ENCODE measurements at places on chromosomes 7 and 10.
A peak's percentile ranks its signal among the peaks of the same experiment; 100 is the strongest.

- no peak for DNase-seq
Measured at GRCh38 chr7:44891791-44892190, 6.5 kb upstream of the PURB start.

- no peak for DNase-seq
Measured at GRCh38 chr7:70352088-70352487, 753.8 kb downstream of the AUTS2 start.

GRCh38 chr10:81953420-81953819, 78.4 kb downstream of the NRG3 start:
- DNase-seq, result no peak

- peak; percentile 54 for DNase-seq
Measured at GRCh38 chr7:158587162-158588084, at the start of gene PTPRN2. PTPRN2 (minus strand) TSS chr7:158587823.

DNA sequence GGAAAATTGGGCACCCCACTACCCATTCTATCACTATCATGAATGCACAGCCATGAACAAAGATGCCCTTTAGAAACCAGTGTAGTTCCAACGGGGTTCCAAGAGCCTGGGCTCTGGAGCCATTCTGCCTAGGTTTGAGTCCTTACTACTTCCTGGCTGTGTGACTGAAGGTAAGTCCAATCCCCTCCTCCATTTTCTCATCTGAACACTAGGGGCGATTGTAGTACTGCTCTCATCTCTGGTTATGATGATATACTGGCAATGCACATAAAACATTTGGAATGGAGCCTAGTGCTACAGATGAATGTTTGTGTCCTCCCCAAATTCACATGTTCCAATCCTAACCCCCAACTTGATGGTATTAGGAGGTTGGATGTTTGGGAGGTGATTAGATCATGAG, 28.1 kb upstream of the CDH23 start:
- no peak for DNase-seq

GRCh38 chr7:44391171-44391570, 65.8 kb upstream of the CAMK2B start:
- no peak for DNase-seq

DNA sequence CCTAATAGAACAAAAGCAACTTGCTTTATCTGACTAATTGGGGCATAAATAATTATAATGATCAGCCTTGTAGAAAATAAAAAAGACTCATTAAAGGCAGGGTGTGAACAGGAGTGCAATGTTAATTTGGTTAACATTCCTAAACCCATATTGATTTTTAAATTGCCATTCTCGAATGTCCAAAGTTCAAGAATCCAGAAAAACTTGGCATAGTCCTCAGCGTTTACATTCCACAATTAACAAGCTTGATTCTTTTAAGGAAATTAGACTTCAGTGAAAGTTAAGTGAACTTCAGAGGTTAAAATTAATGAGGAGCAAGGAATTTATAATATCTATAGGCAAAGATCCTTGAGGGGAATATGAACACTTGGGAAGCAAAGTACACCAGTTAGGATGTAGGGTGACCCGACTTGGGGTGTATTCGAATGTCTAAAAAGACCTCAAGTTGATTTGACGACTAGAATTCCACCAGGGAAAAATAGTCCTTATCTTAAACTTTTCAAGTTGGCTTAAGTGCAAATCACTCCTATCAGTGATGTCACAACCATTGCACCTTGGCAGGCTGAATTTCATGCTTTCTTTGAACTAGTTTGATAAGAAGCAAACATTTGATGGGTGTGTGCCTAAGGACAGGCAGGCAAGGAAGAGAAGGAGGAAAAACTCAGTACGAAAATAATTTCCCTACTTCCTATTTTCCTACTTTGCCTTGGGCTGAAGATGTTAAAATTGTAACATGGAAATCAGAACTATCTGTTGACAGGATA, 830.4 kb upstream of the COBL start:
- no peak for DNase-seq

DNA sequence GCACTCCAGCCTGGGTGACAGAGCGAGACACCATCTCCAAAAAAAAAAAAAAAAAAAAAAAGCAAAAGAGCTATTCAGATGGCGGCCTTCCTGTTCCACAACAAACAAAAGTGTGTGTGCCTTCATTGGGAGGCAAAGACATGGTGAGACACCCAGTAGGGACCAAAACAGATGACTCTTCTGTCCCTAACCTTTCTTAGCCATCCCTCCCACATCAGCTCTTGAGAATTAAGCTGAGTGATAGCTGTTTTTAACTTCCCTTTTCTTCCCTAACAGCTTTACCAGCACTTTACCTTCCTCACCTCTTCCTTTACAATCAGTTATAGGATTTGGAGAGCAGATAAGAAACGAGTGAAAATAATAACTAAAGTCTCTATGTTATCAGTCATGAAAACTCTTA, 48.2 kb downstream of the ARMH3 start:
- DNase-seq, result no peak

- no peak for DNase-seq
Measured at GRCh38 chr7:127943541-127944521, 87.4 kb downstream of the LRRC4 start.

GRCh38 chr10:70272925-70273316, 10.9 kb downstream of the NPFFR1 start:
- DNase-seq, result no peak

- no peak for DNase-seq
Measured at GRCh38 chr10:85548034-85548433, 818.6 kb downstream of the GRID1 start.

DNA sequence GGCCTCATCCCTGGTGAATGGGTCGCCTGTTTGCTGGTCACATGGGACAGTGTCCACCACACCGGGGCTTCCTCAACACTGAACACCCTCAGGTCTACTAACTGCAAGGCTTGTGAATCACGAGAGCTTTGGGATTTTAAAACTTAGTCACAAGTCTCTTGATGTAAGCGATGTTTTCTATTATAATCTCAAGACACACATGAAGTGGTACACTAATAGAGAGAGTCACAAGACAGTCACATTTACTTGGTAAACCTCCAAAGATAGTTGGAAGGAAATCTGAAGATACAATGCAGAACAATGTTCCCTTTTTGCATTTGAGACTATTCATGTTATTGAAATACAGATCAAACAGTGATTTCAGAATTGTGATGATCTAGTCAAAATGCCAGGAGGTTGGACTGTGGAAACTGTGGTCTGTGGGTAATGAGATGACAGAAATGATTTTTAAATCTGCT, 233.1 kb upstream of the KLF6 start:
- no peak for DNase-seq

- no peak for DNase-seq
Measured at GRCh38 chr7:31022117-31022516, 30.0 kb upstream of the ADCYAP1R1 start.

DNA sequence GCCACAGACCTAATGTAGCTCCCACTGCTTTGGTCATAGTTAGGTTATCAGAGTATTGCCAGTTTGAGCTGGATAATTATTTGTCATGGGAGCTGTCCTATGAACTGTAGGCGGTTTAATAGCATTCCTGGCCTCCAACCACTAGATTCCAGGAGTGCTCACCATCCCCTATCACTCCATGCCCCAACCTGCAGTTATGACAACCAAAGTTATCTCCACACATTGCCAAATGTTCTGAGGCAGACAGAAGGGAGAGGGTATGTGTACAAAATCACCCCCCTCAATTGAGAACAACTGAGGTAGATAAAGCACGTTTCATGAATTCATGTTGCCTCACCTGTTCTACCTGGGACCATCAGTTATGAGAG, 119.0 kb upstream of the CACUL1 start:
- no peak for DNase-seq

GRCh38 chr10:64023926-64024470, 502.8 kb downstream of the REEP3 start:
- DNase-seq, result no peak

DNA sequence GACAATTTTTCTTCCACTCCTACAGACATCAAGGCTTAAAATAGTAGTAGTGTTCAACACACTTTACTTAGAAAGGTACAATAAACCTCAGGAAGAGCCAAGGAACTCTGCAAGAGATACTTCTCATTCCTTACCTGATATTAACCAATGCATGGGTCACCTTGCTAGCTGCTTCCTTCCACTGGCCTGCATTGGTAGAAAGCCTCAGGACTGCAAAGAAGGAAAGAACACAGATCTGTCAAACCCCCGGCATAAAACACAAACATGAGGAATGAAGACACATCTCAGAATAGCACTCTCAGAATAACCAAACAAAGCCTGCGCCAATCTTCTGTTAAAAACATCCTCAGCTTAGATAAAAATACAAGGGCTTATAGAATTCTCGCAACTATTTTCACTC, 96.1 kb upstream of the KCNIP2 start:
- no peak for DNase-seq

- no peak for DNase-seq
Measured at GRCh38 chr7:135321556-135321955, 87.9 kb downstream of the STRA8 start.

DNA sequence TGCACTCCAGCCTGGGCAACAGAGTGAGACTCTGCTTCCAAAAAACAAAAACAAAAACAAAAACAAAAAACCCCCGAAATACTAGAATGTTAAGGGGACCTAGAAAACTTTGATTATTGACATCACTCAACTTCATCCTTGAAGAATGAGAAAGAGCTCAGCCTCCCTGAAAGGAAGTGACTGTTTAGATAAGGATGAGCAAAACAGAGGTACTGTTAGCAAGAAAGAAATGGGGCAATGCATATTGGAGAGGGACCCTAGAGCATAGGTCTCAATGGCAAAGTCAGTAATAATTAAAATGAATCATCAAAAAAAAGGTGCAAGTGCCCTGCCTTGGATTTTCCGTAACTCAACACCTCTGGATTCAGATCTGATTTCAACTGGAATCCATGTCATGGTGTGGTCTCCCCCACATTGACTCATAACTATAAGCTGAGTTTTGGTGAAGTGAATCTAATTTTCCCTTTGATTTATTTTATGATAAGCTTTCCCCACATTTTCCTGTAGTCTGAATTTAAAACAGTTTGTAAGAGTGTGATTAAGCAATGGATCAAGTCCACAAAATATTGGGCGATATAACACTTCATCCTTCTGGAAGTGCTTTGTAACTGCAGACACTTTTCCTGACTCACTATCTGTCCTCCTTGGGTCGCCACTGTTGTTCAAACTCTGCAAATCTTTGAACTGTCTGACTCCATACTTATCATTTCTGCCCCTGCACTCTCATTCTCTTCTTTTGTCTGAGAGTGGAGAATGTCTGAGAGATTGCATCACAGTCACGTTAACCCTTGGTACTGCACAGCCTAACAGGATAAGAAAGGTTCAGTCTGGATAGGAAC, 224.8 kb upstream of the LYZL1 start:
- no peak for DNase-seq

All from stimulated activated CD4-positive, alpha-beta T cell treated with anti-CD3 and anti-CD28 coated beads, TNF-alpha, amount 100 ng/mL, for 24 hours (primary cell).